ENCODE measurements at places on chromosomes 11 and 22. TPM values are rescaled to one million over a fixed set of nuclear protein-coding genes. Genes with fewer than 3 reads are reported as not detected.

The HEPACAM gene
- total RNA-seq = not detected

The SYT7 gene
- 1.5 TPM for total RNA-seq

The MUC6 gene
- total RNA-seq = not detected

The PRR5 gene
- total RNA-seq = 24.0 TPM

The A4GALT gene
- total RNA-seq = 10.9 TPM

The FBXO3 gene
- 72.2 TPM for total RNA-seq

The HSCB gene
- 12.0 TPM for total RNA-seq

GRCh38 chr11:14930369-14930768 is 38.3 kb upstream of the CYP2R1 start:
- no peak overlapping the region for H3K4me3 ChIP-seq
- no peak overlapping the region for H3K27ac ChIP-seq
- no peaks in the 10 kb centered on the region for H3K36me3 ChIP-seq
- peaks cover 3% of the 10 kb centered on the region for H3K27me3 ChIP-seq

- H3K27me3 ChIP-seq = no peaks in the 10 kb centered on the region
- H3K27ac ChIP-seq = no peak overlapping the region
- H3K4me3 ChIP-seq = no peak overlapping the region
- H3K36me3 ChIP-seq = no peaks in the 10 kb centered on the region
- DNase-seq = no peak
- H3K4me1 ChIP-seq = peaks cover 16% of the 10 kb centered on the region
Observed at GRCh38 chr22:28032861-28033260, 113.8 kb upstream of the PITPNB start.

DNA sequence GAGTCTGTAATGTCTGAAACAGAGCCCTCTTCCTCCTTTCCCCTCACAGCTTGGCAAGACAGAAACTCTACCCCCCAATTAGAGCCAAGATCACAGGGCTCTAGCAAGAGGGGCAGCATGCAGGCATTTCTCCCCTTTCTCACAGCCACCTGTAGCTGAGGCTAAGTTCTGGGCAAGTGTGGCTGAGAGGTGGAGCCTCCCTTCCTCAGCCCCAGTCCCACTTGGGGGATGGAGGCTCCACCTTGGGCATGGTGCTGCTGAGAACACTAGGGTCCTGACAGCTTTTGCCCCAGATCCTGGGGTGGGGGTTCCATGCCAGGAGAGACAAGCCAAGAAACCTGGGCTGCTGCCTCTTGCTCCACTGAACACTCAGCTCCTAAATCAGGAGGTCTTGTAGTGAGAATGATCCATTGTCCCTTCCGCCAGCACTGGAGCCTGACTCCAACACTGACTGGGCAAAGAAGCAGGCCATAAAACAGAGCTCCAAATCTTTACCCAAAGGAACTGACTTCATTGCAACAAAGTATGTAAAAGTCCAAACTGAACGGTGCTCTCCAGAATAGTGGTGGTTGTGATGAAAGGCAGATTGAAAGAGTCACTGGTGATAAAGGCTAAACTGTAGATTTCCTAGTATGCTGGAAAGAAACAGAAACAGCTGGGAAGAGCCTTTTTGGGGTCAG is 25.6 kb downstream of the NARS2 start:
- H3K27me3 ChIP-seq = no peaks in the 10 kb centered on the region
- H3K27ac ChIP-seq = no peak overlapping the region
- no peaks in the 10 kb centered on the region for H3K4me1 ChIP-seq
- no peak overlapping the region for H3K4me3 ChIP-seq
- H3K36me3 ChIP-seq = no peaks in the 10 kb centered on the region

GRCh38 chr11:8814923-8815240 is 96.1 kb upstream of the AKIP1 start:
- H3K27ac ChIP-seq = peak overlapping the region; percentile 60
- H3K36me3 ChIP-seq = no peaks in the 10 kb centered on the region
- H3K4me3 ChIP-seq = no peak overlapping the region
- peaks cover 41% of the 10 kb centered on the region for H3K4me1 ChIP-seq
- DNase-seq = peak; percentile 39
- no peaks in the 10 kb centered on the region for H3K27me3 ChIP-seq

DNA sequence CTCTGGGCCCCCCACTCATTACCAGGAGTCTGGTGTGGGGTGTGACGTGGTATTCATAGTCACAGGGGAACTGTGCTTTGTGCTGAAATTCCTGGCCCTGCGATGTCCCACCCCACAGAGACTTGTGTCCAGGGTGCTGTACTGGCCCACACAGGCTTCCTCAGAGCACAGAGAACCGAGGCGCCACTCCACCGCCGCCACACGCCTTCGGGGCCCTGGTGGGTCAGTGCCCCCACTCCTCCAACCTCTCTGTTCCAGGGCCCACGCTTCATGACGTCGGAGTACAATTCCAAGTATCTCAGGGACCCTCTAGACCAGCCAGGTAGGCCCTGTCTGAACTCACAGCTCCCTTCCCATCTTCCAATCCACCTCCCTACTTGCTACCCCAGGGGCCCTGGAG is 23.5 kb upstream of the LRRC10B start:
- no peaks in the 10 kb centered on the region for H3K36me3 ChIP-seq
- H3K4me3 ChIP-seq = no peak overlapping the region
- no peak overlapping the region for H3K27ac ChIP-seq

- no peaks in the 10 kb centered on the region for H3K27me3 ChIP-seq
- no peak overlapping the region for H3K4me3 ChIP-seq
- no peak overlapping the region for H3K27ac ChIP-seq
Observed at GRCh38 chr22:38320605-38321402, 3.6 kb upstream of the CSNK1E start.

DNA sequence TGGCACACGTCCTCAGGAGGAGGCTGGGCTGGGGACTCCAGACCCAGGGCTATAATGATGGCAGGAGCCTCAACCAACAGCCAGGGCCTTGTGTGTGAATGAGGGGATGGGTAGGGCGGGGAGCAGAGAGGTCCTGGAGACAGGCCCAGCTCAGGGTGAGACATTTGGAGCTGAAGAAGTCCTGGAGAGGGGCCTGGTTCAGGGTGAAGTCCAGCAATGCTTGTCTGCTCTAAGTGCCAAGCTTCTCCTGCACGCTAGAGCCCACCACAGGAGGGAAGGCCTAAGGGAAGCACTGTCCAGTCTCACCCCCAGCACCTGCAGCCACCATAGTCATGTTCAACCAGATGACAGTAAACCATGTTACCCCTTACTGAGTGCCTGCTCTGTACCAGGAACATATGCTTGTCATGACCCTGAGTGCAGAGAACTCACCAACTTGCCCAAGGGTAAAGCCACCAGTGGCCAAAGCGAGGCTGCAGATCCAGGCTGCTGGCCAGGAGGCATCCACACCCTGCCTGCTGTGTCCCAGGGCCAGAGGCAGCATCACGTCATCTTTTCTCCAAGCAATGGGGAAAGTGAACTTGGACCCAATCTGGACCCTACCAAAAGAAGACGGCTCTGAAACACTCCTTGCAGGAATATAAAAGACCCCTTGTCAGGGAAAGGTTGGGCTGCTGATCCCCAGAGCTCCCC is 24.0 kb downstream of the LMO1 start:
- peaks cover 41% of the 10 kb centered on the region for H3K27me3 ChIP-seq
- H3K36me3 ChIP-seq = no peaks in the 10 kb centered on the region
- peak; percentile 30 for DNase-seq
- no peaks in the 10 kb centered on the region for H3K4me1 ChIP-seq
- no peak overlapping the region for H3K4me3 ChIP-seq
- H3K27ac ChIP-seq = no peak overlapping the region

DNA sequence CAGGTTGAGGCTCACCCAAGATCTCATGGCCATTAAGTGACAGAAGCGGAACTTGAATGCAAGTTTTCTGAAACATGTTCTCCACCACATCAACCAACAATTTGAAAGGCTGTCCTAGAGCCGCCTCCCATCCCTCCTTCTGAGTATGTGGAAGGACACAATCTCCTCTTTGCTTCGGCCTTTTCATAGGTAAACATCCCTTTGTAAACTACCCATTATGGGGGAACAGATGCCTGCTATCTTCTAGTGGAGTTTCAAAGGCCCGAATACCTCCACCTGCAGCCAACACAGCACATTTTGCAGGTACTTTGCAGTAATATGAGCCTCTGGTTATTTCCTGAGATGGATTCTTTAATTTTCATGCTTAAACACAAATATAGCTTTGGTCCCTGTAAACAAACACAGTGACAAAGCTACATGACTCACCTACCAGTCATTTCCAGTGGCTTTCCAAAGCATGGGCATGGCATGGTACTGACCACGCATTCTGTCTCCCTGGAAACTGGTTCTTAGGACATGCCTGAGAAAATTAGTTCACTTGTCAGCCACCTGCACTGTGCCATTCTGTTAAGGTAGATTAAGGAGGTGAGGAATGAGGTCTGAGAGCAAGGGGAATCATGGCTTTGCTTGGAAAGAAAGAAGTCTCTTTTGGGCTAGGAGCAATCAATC is 60.2 kb downstream of the EHF start:
- H3K27me3 ChIP-seq = no peaks in the 10 kb centered on the region
- H3K4me1 ChIP-seq = peaks cover 11% of the 10 kb centered on the region
- H3K4me3 ChIP-seq = no peak overlapping the region
- H3K36me3 ChIP-seq = no peaks in the 10 kb centered on the region
- DNase-seq = peak; percentile 77
- H3K27ac ChIP-seq = no peak overlapping the region

DNA sequence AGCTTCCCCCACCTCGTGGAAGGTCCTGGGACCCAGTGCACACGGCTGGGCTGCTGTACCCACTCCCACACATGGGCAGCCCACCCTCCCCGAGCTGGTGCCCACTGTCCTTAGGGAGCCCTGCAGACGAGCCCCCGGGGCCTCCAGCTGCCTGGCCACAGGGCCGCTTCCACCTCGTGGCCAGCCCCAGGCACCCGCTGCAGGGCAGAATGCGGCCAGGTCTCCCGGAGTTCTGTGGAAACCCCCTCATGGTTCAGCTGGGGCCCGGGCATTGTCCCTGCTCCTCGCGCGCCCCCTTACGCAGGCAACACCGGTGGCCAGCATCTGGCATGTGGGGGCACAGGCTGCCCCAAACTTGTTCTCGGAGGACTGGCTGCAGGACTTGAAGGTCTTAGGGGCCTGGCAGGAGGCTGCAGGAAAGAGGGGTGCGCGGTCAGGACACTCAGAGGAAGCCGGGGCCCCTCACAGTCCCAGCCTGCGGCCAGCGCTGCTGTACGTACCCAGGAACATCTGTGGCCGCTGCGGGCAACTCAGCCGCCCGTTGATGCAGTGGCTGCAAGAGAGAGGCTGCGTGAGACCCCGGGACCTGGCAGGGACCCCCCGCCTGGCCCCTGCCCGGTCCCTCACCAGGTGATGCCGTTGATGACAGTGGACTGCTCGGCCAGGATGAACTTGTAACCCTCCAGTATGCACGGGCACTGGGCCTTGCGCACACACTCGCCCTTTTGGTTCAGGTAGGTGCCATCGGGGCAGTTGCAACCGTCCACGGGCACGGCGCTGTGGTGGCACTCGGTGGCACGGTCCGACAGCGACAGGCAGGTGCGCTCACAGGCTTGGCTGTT is 9.7 kb downstream of the MUC6 start:
- no peaks in the 10 kb centered on the region for H3K27me3 ChIP-seq
- H3K36me3 ChIP-seq = no peaks in the 10 kb centered on the region
- H3K4me1 ChIP-seq = no peaks in the 10 kb centered on the region
- no peak overlapping the region for H3K4me3 ChIP-seq

DNA sequence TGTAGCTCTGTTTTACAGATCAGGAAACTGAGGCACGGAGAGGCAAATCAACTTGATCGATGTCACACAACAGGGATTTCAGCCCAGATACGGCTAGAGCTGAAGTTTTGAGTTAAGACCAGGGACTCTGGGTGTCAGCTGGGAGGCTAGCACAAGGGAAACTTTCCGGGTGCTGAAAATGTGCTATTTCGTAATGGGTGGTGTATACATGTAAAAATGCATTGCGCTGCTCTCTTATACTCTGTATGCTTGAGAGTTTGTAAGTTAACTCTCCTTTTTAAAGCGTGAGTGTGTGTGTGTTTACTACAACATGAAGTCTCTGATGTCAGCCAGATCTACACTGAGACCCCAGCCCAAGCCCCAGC is 227.6 kb downstream of the MN1 start:
- H3K4me3 ChIP-seq = no peak overlapping the region
- peak; percentile 26 for DNase-seq
- H3K36me3 ChIP-seq = no peaks in the 10 kb centered on the region
- H3K27ac ChIP-seq = no peak overlapping the region
- no peaks in the 10 kb centered on the region for H3K4me1 ChIP-seq

GRCh38 chr11:130761560-130762220 is 154.6 kb downstream of the SNX19 start:
- no peak for DNase-seq
- H3K27ac ChIP-seq = no peak overlapping the region
- H3K4me3 ChIP-seq = no peak overlapping the region
- H3K27me3 ChIP-seq = peaks cover 10% of the 10 kb centered on the region
- peaks cover 21% of the 10 kb centered on the region for H3K4me1 ChIP-seq

DNA sequence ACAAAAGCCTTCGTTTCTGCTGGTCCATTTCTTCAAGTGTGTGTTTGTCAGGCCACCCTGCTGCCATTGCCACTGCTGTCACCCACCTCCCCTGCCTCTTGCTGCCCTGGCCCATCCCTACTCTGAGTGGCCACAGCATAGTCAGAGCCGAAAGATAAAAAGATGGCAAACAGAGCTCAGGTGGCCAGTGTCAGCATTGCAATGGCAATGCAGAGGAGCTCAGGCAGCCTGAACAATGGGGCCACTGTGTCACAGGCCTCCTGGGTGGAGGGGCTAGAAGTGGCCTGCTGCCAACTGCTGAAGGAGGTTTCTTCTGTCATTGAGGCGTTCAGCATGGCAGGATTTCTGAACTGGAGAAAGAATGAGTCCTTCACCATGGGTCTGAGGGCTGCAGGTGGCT is 137.1 kb downstream of the CSNK2A3 start:
- no peak for DNase-seq
- H3K36me3 ChIP-seq = no peaks in the 10 kb centered on the region
- no peak overlapping the region for H3K4me3 ChIP-seq
- no peaks in the 10 kb centered on the region for H3K4me1 ChIP-seq

DNA sequence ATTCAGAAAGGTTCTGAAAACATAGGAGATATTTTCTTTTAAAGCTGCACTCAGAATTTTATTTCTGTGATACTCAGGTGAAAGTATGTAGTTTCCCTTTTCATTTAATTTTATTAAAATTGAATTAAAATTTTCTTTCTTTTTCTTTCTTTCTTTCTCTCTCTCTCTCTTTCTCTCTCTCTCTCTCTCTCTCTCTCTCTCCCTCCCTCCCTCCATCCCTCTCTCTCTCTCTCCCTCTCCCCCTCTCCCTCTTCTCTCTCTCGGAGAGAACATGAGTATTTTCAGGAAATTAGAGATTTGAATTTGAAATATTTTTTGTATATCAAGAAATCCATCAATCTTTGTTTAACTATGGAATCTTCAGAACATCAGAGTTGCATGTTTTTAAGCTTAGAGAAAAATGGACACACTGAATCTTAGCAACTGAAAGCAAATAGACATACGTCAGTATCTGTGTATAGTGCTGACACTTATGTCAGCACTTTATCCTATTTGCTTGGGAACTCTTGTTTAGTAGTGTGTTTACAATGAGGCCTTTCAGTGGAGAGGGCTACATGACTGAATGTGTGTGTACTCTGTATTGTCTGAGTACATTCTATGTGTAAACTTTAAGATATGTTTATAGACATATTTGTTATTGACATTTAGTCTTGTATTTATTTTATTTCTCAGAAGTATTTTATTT is 44.5 kb downstream of the PDE3B start:
- no peaks in the 10 kb centered on the region for H3K36me3 ChIP-seq
- no peaks in the 10 kb centered on the region for H3K4me1 ChIP-seq
- H3K27ac ChIP-seq = no peak overlapping the region
- no peak overlapping the region for H3K4me3 ChIP-seq
- DNase-seq = no peak

- peaks cover 11% of the 10 kb centered on the region for H3K36me3 ChIP-seq
- H3K4me3 ChIP-seq = no peak overlapping the region
- H3K27me3 ChIP-seq = no peaks in the 10 kb centered on the region
Observed at GRCh38 chr11:48116437-48117228, 100.0 kb upstream of the OR4B1 start.

- H3K27me3 ChIP-seq = no peaks in the 10 kb centered on the region
- DNase-seq = no peak
- H3K4me1 ChIP-seq = no peaks in the 10 kb centered on the region
- H3K27ac ChIP-seq = no peak overlapping the region
- no peak overlapping the region for H3K4me3 ChIP-seq
- H3K36me3 ChIP-seq = peaks cover 12% of the 10 kb centered on the region
Observed at GRCh38 chr11:65586247-65586630, 9.4 kb downstream of the KCNK7 start.

All from GM23248 (cell line).